ENCODE measurements at places on chromosomes 3 and 15. TPM values are rescaled to one million over a fixed set of nuclear protein-coding genes. Genes with fewer than 3 reads are reported as not detected.

MESP2 gene
- 1.3 TPM for polyA plus RNA-seq

RAB43 gene
- polyA plus RNA-seq = 31.3 TPM

CACNA2D3 gene
- polyA plus RNA-seq = 0.32 TPM

ZBBX gene
- polyA plus RNA-seq = not detected

COL8A1 gene
- polyA plus RNA-seq = 0.23 TPM

All from sigmoid colon (tissue), 7 donors.